ENCODE measurements at places on chromosomes 2 and 18.

DNA sequence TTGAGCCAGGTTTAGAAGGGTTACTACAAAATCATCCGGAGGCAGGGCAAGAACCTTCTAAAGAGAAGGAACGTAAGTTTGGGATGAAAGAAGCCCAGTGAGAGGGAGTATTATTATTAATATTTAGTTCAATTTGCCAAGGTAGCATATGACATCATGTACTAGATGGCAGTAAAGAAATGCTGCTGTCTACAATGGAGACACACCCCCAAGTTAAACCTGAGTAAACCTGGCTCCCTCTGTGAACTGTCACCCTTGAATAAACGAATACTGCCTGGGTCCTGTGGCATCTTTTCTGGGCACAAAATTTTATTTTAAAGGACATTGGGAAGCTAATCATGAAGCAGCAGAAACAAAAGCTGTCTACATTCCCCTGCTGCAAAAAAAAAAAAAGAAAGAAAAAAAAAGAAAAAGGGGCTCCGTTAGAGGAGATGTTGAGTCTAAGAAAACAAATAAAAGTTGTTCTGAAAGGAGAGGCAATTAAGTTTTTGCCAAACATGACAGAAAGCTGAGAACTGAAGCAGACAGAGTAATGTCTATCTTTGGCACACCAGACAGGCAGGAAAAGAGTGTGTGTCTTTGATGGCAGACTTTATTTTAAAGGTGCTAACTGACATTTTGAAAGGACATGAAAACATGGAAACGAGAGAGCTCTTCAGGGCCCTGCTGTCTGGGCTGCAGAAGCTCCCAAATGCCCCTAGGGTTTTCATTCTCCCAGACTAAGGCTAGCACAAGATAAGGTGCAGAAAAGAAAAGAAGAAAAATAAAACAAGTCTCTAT, 557.7 kb upstream of the CHAC2 start:
- H3K27me3 ChIP-seq: peaks cover 2% of the 10 kb centered on the region
- H3K27ac ChIP-seq: no peak overlapping the region
- DNase-seq: no peak
- no peaks in the 10 kb centered on the region for H3K4me1 ChIP-seq

DNA sequence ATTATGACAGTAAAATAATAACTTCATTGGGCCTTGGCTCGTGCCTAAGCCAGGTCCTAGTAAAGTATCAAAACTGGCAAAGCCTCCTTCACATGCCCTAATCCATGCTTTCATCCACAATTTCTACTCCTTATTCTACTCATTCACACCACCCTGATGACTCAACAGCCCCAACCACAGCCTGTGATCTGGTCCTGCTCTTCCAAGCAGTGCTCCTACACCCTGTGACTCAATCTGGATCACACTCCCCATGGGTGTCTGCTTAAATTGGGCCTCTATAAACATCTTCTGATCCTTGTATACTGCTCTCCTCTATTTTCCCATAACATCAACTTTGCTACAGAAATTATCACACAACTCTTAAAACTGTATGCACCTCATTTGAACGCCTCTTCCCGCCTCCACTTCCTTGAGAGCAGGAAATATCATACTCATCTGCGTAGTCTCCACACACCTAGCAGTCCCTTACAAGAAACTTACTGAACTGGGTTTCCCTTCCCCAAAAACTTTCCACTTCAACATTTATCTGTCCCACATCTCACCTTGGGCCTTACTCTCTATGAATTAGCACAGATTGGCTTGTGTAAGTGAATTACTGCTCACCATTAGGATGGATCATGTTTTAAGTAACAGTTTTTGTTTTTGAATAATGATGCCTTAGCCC, 15.9 kb downstream of the GTF3C3 start:
- H3K36me3 ChIP-seq: peaks cover 27% of the 10 kb centered on the region
- peak; percentile 41 for DNase-seq
- peak overlapping the region; percentile 40 for H3K27ac ChIP-seq
- no peaks in the 10 kb centered on the region for H3K27me3 ChIP-seq

- no peaks in the 10 kb centered on the region for H3K36me3 ChIP-seq
- no peaks in the 10 kb centered on the region for H3K4me1 ChIP-seq
- no peak overlapping the region for H3K4me3 ChIP-seq
- no peak overlapping the region for H3K27ac ChIP-seq
- peaks cover 4% of the 10 kb centered on the region for H3K27me3 ChIP-seq
- DNase-seq: no peak
Measured at GRCh38 chr2:14907014-14907612, 274.6 kb downstream of the LRATD1 start.

GRCh38 chr2:179454443-179455171, 190.0 kb upstream of the SESTD1 start:
- H3K4me3 ChIP-seq: no peak overlapping the region
- peak; percentile 92 for DNase-seq
- peaks cover 40% of the 10 kb centered on the region for H3K4me1 ChIP-seq
- H3K27me3 ChIP-seq: no peaks in the 10 kb centered on the region

GRCh38 chr2:98089941-98090340, 3.0 kb downstream of the VWA3B start:
- no peak overlapping the region for H3K4me3 ChIP-seq
- peaks cover 21% of the 10 kb centered on the region for H3K27me3 ChIP-seq
- H3K27ac ChIP-seq: no peak overlapping the region
- H3K4me1 ChIP-seq: peaks cover 6% of the 10 kb centered on the region
- H3K36me3 ChIP-seq: no peaks in the 10 kb centered on the region
- no peak for DNase-seq

GRCh38 chr2:226934546-226935201, 98.8 kb downstream of the RHBDD1 start:
- H3K27ac ChIP-seq: no peak overlapping the region
- peaks cover 15% of the 10 kb centered on the region for H3K36me3 ChIP-seq
- no peak for DNase-seq

DNA sequence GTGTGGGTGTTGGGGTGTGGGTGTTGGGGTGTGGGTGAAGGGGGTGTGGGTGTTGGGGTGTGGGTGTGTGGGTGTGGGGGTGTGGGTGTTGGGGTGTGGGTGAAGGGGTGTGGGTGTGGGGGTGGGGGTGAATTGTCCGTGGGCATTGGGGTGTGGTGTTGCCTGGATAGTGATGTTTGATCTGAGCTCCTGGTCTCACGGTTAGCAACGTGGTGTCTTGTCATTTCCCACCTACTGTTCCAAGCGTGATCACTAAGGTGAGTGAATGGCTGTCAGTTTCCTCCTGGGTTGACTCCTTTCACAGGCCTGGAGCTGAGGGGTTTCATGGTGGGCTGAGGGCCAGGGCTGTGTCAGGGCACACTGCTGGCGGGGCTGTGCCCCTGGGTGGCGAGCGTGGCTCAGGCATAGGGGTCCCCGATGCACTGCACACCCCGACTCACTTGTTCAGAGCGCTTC, 27.2 kb downstream of the RTP5 start:
- no peak overlapping the region for H3K27ac ChIP-seq
- H3K4me1 ChIP-seq: peaks cover 11% of the 10 kb centered on the region
- H3K4me3 ChIP-seq: no peak overlapping the region
- H3K36me3 ChIP-seq: peaks cover 5% of the 10 kb centered on the region

- no peaks in the 10 kb centered on the region for H3K4me1 ChIP-seq
- H3K27me3 ChIP-seq: no peaks in the 10 kb centered on the region
- peaks cover 15% of the 10 kb centered on the region for H3K36me3 ChIP-seq
Measured at GRCh38 chr18:78566720-78567119, 412.9 kb upstream of the SALL3 start.

DNA sequence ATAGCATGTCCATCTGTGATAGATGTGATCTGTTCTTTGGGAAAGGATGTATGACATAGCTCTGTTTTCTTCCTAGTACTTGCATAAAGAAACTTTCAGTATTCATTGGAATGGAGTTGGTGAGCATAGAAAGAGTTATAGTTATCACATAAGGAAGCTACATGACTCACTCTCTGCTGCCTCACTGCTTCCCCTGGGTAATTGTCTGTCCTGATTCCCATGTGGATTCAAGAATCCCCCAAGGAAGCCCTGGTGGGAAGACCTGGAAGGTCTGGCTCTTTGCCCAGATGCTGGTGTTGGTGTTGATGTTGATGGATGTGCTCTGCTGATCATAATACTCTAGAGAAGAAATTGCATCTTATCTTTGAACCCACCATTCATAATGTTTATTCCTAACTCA, 60.6 kb downstream of the PTPN4 start:
- H3K27ac ChIP-seq: peak overlapping the region; percentile 2
- H3K4me3 ChIP-seq: no peak overlapping the region
- H3K27me3 ChIP-seq: no peaks in the 10 kb centered on the region
- H3K4me1 ChIP-seq: peaks cover 49% of the 10 kb centered on the region

DNA sequence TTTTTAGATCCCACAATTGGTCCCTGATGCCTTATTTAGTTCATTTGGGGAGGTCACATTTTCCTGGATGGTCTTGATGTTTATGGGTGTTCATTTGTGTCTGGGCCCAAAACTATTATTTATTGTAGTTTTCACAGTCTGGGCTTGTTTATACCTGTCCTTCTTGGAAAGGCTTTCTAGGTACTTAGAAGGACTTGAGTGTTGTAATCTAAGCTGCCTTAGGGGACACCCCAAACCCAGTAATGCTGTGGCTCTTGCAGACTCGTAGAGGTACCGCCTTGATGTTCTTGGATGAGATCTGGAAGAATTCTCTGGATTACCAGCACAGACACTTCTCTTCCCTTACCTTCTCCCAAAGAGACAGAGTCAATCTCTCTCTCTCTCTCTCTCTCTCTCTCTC, 25.0 kb upstream of the ITSN2 start:
- H3K27me3 ChIP-seq: no peaks in the 10 kb centered on the region
- H3K27ac ChIP-seq: no peak overlapping the region
- H3K4me3 ChIP-seq: no peak overlapping the region
- no peaks in the 10 kb centered on the region for H3K4me1 ChIP-seq
- no peak for DNase-seq
- no peaks in the 10 kb centered on the region for H3K36me3 ChIP-seq

DNA sequence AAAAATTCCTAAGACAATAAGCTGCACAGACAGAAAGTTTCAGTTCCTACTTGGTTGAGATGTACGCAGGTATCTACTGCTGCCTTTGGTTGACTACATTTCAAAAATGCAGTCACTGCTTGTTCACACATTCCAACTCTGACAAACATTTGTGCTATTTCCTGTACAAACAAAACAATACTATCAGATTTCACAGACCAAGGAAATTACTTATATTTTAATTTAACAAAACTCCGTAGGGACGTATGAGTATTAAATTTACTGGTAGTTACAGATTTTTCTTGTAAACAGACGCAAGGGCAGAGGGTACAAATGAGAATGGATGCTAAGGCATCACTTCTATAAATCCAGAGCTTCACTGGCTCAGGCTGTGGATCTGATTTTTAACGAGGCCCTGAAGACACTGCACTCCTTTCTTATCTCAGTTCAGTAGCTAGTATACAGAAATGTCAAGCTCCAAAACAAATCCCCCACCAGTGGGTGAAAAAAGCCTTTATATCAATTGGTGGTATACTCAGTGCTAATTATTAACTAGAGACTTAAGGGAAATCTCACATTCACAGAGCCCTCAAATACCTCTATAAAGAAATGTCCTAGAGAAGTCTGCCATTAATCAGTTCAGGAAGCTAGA, 31.7 kb upstream of the TTC32 start:
- H3K27me3 ChIP-seq: no peaks in the 10 kb centered on the region
- peaks cover 16% of the 10 kb centered on the region for H3K4me1 ChIP-seq
- peak; percentile 60 for DNase-seq

DNA sequence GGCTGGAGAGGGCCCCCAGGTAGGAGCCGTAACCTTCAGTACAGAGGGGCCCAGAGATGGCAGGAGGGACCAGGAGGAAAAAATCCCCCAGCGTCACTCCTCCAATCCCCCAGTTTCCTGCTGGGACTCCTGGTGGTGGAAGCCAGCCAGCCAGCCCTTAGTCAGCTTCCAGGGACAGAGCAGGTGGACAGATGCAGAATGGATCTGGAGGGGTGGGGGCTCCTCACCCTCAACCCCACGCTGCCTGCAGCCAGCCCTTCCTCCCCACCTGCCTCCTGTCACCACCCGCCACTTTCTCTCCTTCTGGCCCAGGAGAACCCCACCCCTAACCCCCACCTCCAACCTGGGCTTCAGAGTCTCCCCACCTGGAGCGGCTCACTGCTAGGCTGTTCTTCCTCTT, 21.1 kb downstream of the EMX1 start:
- H3K4me3 ChIP-seq: no peak overlapping the region
- H3K27ac ChIP-seq: no peak overlapping the region
- peaks cover 28% of the 10 kb centered on the region for H3K27me3 ChIP-seq

DNA sequence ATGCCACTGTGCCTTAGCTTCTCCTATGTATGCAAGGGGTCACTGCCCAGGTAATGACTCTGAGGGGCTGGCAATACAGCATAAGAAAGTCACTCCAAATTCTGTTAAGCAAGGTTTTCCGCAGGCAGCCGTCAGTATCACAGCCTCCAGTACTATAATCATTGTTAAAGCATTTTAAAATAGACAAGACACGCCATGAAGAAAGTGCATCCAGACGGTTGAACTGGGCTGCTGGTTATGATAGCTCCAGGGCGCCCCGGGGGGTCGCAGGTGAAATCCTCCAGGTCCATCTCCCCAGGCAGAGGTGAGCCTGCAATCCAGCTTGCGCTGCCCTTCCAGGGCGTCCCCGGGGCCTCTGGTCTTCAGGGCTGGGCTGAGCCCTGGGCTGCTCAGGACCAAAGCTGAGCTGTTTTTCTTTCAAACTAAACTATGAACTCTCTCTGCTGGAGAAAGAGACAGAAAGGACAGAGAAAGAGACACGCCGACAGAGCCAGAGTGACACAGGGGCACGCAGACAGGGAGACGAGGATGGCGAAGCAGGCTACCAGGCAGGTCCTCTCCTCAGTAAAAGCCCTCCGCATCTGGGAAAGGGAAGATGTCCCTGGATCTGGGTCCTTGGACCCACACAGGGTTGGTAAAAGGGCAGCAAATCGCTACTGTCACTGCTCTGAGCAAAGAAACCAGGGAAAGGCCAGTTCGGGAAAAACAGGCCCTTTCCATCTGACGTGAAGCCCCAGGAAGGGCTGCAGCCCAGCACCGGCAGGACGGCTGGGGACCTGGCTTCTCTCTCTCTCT, 2.1 kb upstream of the TWIST2 start:
- H3K4me3 ChIP-seq: peak overlapping the region; percentile 90
- no peak for DNase-seq
- H3K36me3 ChIP-seq: peaks cover 13% of the 10 kb centered on the region
- H3K4me1 ChIP-seq: peaks cover 38% of the 10 kb centered on the region
- no peaks in the 10 kb centered on the region for H3K27me3 ChIP-seq
- H3K27ac ChIP-seq: peak overlapping the region; percentile 93

- H3K27me3 ChIP-seq: 0 out of 2 replicates have a peak, but pooled peaks cover 2% of the 10 kb centered on the region
- no peak overlapping the region for H3K27ac ChIP-seq
- H3K4me3 ChIP-seq: no peak overlapping the region
- peaks cover 9% of the 10 kb centered on the region for H3K4me1 ChIP-seq
- no peak for DNase-seq
- H3K36me3 ChIP-seq: no peaks in the 10 kb centered on the region
Measured at GRCh38 chr2:133317178-133317577, 251.1 kb downstream of the NCKAP5 start.

DNA sequence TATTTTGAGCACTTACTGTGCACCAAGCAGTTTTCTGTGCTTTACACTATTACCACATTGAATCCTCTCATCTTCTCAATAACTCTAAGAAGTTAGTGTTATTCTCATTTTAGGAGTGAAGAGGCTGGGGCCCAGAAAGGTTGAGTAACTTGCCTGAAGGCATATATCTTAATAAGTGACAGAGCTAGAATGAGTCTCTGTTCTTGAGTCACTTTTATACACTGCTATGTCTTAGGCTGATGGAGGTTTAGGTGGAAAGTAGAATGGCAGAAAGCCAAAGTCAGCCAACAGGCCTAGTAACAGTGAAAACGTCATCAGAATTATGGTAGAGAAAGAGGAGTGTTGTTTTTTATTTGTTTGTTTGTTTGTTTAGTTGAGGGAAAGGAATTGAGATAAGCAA, 27.9 kb upstream of the RPE start:
- no peaks in the 10 kb centered on the region for H3K4me1 ChIP-seq
- H3K4me3 ChIP-seq: no peak overlapping the region
- H3K36me3 ChIP-seq: no peaks in the 10 kb centered on the region
- peak; percentile 43 for DNase-seq
- peaks cover 1% of the 10 kb centered on the region for H3K27me3 ChIP-seq

Data from HFFc6 (cell line).